Panc1 (cell line): ENCODE measurements at places on chromosomes 1 and 21. TPM values are rescaled to one million over a fixed set of nuclear protein-coding genes. Genes with fewer than 3 reads are reported as not detected.

- H3K27me3 ChIP-seq: no peaks in the 10 kb centered on the region
- no peak for DNase-seq
- no peaks in the 10 kb centered on the region for H3K36me3 ChIP-seq
- no peak overlapping the region for H3K4me3 ChIP-seq
- no peak overlapping the region for H3K27ac ChIP-seq
- 0 out of 2 replicates have a peak, but pooled peaks cover 4% of the 10 kb centered on the region for H3K4me1 ChIP-seq
Observed at GRCh38 chr1:200909757-200910239, 15.1 kb downstream of the INAVA start.

- no peaks in the 10 kb centered on the region for H3K36me3 ChIP-seq
- no peak overlapping the region for H3K27ac ChIP-seq
- DNase-seq: no peak
- no peaks in the 10 kb centered on the region; the same call in 1 of the 2 replicates for H3K27me3 ChIP-seq
- no peak overlapping the region for H3K4me3 ChIP-seq
Observed at GRCh38 chr1:30693366-30693765, 30.0 kb downstream of the MATN1 start.

DNA sequence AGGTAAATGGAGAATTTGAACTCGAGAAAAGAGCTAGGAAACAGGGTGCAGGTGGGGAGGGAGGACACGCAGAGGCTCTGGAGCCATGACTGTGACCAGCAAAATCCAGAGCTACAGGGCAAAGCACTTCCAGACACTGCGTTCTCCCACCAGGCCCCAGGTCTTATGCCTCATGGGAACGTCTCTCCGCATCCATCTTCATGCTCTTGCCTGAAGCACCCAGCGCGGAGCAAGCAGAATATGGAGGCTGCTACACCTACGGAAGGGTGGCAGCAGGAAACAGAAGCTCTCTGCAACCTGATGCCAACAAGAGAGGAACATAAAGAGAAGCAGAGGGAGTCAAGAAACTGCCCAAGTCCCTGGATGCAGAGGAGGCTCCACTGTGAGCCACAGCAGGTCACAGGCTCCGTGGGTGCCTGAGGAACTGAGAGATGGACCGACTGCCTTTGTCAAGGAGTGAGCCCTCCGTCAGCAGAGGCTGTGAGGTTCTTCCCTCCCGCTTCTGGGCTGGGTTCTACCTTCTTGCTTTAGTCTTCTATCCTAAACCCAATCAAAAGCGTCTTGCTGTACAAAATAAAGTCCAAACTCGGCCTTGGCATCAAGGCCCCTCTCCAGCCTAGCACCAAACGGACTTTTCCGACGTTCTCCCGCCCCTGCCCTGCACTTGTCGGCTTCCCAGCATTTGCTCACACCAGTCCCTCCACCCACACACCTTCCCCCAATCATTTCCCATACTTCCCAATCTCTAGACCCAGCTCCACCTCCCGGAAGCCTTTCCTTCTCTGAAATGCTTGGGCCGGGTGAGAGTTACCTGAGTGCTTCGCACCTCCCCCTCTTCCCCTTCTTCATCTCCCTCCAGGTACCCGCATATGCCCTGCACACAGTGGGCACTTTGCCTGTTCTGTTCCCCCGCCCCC lies 930 bp downstream of the DHCR24 start:
- H3K27ac ChIP-seq: peak overlapping the region; percentile 86
- peak overlapping the region; percentile 90 for H3K4me3 ChIP-seq
- peaks cover 7% of the 10 kb centered on the region for H3K36me3 ChIP-seq
- H3K27me3 ChIP-seq: no peaks in the 10 kb centered on the region
- DNase-seq: no peak
- H3K4me1 ChIP-seq: peaks cover 40% of the 10 kb centered on the region

DNA sequence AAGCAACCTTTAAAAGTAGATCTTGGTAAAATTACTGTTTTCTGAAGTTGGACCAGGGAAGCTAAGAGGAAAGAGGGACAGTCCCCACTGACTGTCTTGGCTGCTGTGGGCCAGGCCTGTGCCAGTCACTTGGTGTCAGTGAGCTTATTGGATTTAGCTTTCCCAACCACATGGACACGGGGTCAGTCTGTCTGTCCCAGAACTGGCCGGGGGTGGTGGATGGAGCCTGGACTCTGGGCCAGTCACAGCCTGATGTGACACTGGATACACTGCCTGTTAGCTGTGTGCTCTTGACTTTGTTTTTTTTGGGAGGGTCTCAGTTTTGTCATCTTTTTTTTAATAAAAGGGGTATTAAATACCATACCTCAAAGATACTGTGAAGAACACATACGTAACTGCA lies 96.7 kb downstream of the GALNT2 start:
- peaks cover 7% of the 10 kb centered on the region; the same call in 1 of the 2 replicates for H3K4me1 ChIP-seq
- no peak overlapping the region for H3K27ac ChIP-seq
- no peaks in the 10 kb centered on the region for H3K36me3 ChIP-seq
- H3K4me3 ChIP-seq: no peak overlapping the region
- no peak for DNase-seq

DNA sequence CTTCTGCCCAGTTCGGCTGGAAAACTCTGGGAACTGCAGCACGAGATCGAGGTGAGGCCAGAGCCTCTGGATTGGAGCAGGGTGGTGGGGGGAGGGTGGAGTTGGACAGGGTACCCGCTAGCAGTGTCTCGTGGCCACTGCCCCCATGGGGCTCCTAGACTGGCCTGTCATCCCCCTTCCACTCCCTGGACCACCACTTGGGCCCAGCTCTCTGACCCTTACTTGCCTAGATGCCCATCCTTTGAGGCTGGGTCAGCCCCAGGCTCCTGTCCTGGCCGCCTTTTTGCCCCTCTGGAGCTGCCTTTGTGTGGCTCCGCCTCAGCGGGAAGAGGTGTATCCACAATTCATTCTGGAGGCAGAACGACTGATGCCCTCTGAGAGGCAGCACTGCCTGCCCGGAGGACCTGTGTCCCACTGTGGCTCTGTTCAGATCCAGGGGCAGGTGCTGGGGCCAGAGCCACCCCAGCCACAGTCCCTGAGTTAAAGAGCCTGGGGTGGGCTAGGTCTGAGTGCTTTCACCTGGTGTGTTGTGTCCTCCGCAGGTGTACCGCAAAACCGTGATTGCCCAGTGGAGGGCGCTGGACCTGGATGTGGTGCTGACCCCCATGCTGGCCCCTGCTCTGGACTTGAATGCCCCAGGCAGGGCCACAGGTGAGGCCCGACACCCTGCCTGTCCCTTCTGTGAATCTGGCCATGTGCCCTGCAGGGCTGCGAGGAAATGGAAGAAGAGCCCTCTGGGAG lies 17.7 kb downstream of the FAAH start:
- H3K4me1 ChIP-seq: no peaks in the 10 kb centered on the region
- H3K4me3 ChIP-seq: no peak overlapping the region
- no peaks in the 10 kb centered on the region for H3K36me3 ChIP-seq

GRCh38 chr1:7470904-7471638 lies 300.0 kb upstream of the VAMP3 start:
- peaks cover 11% of the 10 kb centered on the region for H3K4me1 ChIP-seq
- H3K36me3 ChIP-seq: no peaks in the 10 kb centered on the region
- H3K4me3 ChIP-seq: no peak overlapping the region

GRCh38 chr1:203402152-203402551 lies 51.2 kb upstream of the FMOD start:
- peaks cover 5% of the 10 kb centered on the region; the same call in 1 of the 2 replicates for H3K27me3 ChIP-seq
- no peak overlapping the region for H3K27ac ChIP-seq
- H3K36me3 ChIP-seq: no peaks in the 10 kb centered on the region

DNA sequence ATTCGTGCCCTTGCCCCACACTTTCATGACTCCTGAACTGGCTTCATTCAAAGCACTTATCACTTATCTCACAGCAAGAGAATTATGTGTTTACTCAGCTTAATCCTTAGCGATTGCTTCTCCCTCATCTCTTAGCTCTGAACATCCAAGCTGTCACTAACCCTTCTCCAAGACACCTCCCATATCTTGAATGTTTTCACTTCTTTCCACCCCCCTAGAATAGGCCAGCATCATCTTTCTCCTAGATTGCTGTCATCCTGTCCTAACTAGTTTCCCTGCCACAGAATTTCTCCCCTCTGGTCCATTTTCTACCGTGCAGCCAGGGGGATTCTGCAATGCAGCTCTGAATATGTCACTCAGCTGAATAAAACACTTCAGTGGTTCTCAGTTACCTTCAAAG lies 68.6 kb upstream of the SPATA6 start:
- no peak overlapping the region for H3K4me3 ChIP-seq
- no peaks in the 10 kb centered on the region for H3K36me3 ChIP-seq
- H3K27ac ChIP-seq: no peak overlapping the region

DNA sequence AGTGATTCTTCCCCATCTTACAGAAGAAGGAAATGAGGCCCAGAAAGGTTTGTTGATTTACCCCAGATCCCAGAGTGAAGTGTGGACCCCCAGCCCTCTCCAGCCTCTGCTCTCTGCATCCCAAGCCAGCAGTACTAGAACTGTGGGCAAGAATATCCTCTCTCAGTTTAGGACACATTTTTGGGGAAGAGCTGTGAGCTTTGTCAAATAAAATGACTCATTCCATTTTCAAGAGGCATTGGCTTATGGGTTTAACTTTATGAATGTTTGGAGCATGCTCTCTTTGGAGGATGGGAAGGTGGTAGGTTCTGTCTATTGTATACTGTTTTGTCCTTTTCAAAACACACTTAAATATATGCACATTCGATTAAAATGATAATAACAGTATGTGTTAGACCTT lies 70.6 kb upstream of the CNTN2 start:
- H3K36me3 ChIP-seq: no peaks in the 10 kb centered on the region
- no peak for DNase-seq
- no peak overlapping the region for H3K4me3 ChIP-seq
- no peaks in the 10 kb centered on the region for H3K4me1 ChIP-seq
- H3K27me3 ChIP-seq: no peaks in the 10 kb centered on the region; the same call in 1 of the 2 replicates
- no peak overlapping the region for H3K27ac ChIP-seq

GRCh38 chr1:155086128-155086741 lies 7.6 kb downstream of the EFNA3 start:
- DNase-seq: no peak
- H3K36me3 ChIP-seq: no peaks in the 10 kb centered on the region
- H3K4me1 ChIP-seq: peaks cover 17% of the 10 kb centered on the region
- H3K4me3 ChIP-seq: peak overlapping the region; percentile 75
- peaks cover 4% of the 10 kb centered on the region for H3K27me3 ChIP-seq
- no peak overlapping the region for H3K27ac ChIP-seq

GRCh38 chr21:27740084-27740483 lies 773.2 kb upstream of the ADAMTS5 start:
- no peaks in the 10 kb centered on the region for H3K36me3 ChIP-seq
- DNase-seq: no peak
- no peaks in the 10 kb centered on the region for H3K4me1 ChIP-seq
- H3K4me3 ChIP-seq: no peak overlapping the region
- H3K27ac ChIP-seq: no peak overlapping the region
- H3K27me3 ChIP-seq: no peaks in the 10 kb centered on the region

DNA sequence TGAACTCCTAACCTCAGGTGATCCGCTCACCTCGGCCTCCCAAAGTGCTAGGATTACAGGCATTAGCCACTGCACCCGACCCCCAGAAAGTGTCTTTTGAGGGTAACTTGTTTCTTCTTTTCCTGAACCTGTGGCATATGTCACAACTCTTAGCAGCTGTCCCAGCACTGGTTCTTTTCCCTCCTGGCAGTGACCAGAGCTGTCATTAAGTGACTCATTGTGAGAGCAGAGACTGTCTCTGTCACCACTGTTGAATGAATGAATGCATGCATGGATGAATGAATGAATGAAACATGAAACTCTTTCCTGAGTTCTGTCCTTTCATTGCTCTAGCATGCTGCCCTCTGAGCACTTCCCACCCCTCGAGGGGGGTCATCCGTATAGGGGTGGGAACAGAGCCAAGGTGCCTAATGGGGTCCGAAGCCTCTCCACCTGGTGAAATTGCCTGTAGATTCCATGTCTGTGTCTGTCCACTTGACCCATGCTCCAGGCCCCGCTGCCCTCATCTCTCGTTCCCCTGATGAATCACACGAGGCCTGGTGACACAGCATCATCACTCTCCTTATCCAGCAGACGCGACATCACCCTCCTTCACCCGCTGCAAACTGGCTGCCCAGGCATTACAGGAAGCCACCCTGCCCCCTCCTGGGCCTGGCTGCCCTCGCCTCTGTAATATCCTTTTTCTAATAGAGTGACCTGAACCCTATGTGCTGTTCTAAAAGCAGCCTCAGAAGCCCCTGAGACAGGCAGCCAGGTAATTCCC lies 75.0 kb downstream of the IGSF21 start:
- no peak overlapping the region for H3K27ac ChIP-seq
- no peaks in the 10 kb centered on the region for H3K4me1 ChIP-seq
- peaks cover 21% of the 10 kb centered on the region for H3K27me3 ChIP-seq

GRCh38 chr21:22827422-22827821 lies 1829.2 kb downstream of the NCAM2 start:
- H3K4me3 ChIP-seq: no peak overlapping the region
- no peak overlapping the region for H3K27ac ChIP-seq
- no peaks in the 10 kb centered on the region for H3K36me3 ChIP-seq
- no peaks in the 10 kb centered on the region for H3K27me3 ChIP-seq
- no peaks in the 10 kb centered on the region for H3K4me1 ChIP-seq

GRCh38 chr1:220203816-220204215 lies 68.4 kb downstream of the RAB3GAP2 start:
- no peaks in the 10 kb centered on the region for H3K27me3 ChIP-seq
- H3K4me3 ChIP-seq: no peak overlapping the region
- no peaks in the 10 kb centered on the region for H3K4me1 ChIP-seq
- DNase-seq: no peak
- no peak overlapping the region for H3K27ac ChIP-seq
- no peaks in the 10 kb centered on the region; the same call in none of the 2 replicates for H3K36me3 ChIP-seq

GRCh38 chr1:28056129-28056925 lies 32.1 kb downstream of the EYA3 start:
- H3K27ac ChIP-seq: no peak overlapping the region
- no peaks in the 10 kb centered on the region for H3K27me3 ChIP-seq
- H3K4me3 ChIP-seq: no peak overlapping the region
- no peak for DNase-seq

DNA sequence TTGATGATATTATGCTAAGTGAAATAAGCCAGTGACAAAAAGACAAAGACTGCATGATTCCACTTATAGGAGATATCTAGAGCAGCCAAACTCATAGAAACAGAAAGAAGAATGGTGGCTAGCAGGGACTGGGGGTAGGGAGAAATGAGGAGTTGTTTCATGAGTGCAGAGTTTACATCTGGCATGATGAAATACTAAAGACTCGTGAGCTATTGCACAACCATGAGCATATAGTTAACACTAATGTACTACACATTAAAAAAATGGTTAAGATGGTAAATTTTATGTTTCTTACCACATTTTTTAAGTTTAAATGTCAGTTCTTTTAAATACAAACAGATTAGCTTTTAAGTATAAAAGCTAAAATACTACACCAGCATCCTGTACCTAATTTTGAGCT lies 57.8 kb downstream of the ESRRG start:
- no peak for DNase-seq
- H3K4me3 ChIP-seq: no peak overlapping the region
- H3K27me3 ChIP-seq: no peaks in the 10 kb centered on the region
- H3K36me3 ChIP-seq: no peaks in the 10 kb centered on the region

Gene SPRR2E
- total RNA-seq: not detected

Gene COL18A1
- total RNA-seq: 676 TPM

Gene ATP1A4
- not detected for total RNA-seq

Gene COL11A1
- 106 TPM for total RNA-seq

Gene LTN1
- 19.7 TPM for total RNA-seq

Gene INSRR
- total RNA-seq: not detected

Gene TCHHL1
- not detected for total RNA-seq

Gene SIPA1L2
- 5.2 TPM for total RNA-seq

Gene DCDC2B
- not detected for total RNA-seq
